ENCODE measurements at places on chromosomes 3 and 15.

DNA sequence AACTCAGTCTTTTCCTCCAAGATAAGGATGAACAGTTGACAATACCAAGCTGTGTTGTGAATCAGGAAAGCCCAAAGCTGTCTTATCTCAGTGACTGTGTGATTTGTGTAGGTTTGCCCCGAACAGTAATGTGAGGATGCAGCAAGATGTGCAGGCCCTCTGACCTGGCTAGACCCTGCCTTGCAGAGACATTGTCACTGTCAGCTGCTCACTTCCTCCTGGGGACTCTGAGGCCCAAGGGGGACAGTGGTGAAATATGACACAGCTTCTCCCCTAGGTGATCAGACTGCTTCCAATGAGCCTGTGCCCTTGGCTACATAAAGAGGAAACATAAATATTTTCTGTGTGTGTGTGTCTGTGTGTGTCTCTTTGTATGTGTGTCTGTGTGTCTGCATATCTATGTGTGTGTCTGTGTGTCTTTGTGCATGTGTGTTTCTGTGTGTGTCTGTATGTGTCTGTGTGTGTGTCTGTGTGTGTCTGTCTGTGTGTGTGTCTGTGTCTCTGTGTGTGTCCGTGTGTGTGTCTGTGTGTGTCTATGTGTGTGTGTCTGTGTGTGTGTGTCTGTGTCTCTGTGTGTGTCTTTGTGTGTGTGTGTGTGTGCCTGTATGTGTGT, 21.7 kb downstream of the LRRK1 start:
- DNase-seq: no peak

- DNase-seq: no peak
Observed at GRCh38 chr3:80767604-80768003, 993.8 kb downstream of the GBE1 start.

DNA sequence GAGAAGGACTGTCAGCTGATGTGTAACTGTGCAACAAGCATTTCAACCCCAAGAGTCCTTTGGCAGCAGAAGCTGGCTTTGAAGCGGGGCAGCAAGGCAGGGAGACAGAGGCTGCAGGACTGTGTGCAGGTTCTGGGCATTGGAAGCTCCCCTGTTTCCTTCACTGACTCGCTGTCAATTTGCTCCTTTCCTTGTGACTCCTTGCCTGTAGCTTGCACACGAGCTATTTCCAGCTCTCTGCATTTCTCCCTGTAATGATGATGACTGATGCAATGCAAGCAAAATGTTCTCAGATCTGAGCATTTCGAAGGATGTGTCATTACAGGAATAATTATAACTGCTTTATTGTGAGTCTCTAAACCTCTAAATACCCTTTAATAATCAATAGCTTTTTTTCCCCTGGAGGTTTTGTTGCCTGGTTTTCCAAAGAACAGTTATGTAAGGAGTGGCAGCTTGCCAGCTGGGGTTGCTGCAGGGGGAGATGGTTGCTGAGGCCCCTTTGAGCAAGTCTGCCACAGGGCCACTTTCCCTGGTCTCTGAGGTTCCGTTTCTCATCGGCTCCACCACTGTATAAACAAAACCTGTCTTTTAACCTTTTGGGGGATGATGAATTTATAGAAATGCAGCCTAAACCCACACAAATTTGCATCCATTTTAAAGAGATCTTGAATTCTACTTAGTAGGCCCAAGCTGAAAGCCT, 2.8 kb downstream of the APOD start:
- DNase-seq: no peak

GRCh38 chr15:58136731-58137130, 1.4 kb upstream of the AQP9 start:
- no peak for DNase-seq

DNA sequence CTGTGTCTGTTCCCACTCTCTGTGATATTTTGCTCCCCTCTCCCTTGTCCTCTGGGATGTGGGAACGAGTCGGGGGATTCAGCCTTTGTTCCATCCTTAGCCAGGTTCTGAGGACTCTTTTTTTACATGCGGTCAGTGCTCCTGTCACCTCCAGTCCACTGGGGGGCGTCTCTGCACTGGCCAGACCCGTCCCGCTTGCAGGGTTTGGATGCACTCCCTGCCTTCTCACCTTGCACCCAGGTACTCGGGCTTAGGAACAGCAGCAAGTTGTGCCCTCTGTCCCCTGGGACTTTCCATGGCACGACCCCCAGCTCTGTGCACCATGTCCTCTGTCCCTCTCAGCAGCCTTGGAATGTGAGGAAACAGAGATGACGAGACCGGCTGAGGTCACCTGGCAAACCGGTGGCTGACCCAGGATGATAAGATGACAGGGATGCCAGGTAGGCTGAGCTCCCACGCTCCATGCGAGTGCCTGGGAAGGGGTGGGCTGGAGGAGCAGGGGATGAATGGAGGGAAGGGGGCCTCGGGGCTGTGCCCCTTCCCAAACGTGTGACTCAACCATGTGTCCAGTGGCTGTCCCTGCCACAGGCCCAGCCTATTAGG, 27.3 kb upstream of the FGD5 start:
- DNase-seq: peak; percentile 46

GRCh38 chr3:19485267-19485666, 337.0 kb downstream of the KCNH8 start:
- no peak for DNase-seq

GRCh38 chr3:99966662-99967416, 147.5 kb downstream of the FILIP1L start:
- DNase-seq: no peak

GRCh38 chr3:18425641-18426257, 610 bp upstream of the SATB1 start:
- DNase-seq: peak; percentile 89

DNA sequence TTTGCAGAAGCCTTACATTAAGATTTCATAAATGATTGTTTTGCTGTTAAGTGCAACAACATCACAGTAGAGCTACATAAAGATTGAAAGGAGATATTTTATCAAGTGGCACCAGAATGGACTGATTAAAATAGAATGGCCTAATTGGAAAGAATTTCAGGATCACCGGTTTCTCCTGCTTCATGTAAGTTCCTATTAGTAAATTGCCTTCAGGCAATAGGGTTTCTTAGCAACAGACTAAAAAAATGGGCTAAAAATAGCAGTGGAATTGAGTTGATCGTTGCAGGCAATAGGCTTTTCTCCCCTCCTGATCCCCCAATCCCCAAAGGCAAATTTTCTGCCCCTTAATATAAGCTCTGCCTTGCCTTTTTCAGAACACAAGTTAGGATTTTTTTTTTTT, 917 bp downstream of the LNP1 start:
- DNase-seq: no peak

- peak; percentile 81 for DNase-seq
Observed at GRCh38 chr3:13654330-13655060, 105.6 kb downstream of the FBLN2 start.

DNA sequence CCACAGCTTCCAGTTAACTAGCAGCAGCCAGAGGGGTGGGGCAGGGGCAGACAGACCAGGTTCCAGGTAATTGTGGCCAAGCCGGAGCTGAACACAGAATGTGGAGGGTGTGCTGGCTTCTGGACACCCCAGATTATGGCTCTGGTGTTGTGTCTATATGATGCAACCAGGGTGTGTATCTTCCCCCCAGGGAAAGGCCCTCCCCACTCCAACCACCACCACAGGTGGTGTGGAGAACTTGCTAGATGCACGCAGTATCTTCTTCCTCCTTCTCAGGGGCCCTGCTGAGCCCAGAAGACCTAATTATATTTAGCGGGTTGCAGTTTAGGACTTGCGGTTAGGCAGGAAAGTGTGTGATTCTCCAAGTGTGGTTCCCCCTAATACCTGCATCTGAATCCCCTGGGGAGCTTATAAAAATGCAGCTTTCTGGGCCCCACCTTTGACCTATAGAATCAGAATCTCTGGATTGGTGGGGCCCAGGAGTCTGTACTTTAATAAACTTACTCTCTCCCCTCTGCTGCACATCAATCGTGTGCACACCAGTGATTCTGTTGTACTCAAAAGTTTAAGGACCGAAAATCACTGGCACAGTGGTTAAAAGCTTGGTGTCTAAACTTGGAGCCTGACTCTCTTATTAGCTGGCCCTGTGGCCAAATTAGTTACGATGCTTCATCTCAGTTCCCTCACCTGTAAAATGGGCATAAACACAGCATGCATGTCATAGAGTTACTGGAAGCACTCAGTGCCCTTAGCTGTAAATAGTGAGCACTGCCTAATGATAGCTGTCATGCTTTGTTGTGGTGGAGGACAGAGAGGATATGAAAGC, 379.1 kb upstream of the PROK2 start:
- peak; percentile 49 for DNase-seq

GRCh38 chr15:86653344-86654197, 573.9 kb downstream of the AGBL1 start:
- no peak for DNase-seq

DNA sequence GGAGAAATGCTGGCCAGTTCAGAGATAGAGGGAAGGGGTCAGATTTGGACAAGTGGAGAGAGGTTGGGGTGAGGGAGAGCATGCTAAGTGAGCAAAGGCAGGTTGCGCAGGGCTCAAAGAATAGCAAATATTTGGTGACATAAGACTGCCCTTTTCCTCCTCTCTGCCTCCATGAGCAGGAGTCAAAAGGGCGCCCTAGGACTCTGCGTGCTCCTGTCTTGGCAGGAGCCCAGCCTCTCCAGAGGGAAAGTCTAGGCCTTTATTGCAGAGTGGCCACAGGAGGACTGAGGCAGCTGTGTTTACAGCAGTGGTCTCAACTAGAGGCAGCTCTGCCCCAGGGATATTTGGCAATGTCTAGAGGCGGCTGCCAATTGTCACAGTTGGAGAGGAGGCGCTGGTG, 165.6 kb downstream of the FAM43A start:
- no peak for DNase-seq

- no peak for DNase-seq
Observed at GRCh38 chr3:14664170-14664569, 10.8 kb upstream of the C3orf20 start.

DNA sequence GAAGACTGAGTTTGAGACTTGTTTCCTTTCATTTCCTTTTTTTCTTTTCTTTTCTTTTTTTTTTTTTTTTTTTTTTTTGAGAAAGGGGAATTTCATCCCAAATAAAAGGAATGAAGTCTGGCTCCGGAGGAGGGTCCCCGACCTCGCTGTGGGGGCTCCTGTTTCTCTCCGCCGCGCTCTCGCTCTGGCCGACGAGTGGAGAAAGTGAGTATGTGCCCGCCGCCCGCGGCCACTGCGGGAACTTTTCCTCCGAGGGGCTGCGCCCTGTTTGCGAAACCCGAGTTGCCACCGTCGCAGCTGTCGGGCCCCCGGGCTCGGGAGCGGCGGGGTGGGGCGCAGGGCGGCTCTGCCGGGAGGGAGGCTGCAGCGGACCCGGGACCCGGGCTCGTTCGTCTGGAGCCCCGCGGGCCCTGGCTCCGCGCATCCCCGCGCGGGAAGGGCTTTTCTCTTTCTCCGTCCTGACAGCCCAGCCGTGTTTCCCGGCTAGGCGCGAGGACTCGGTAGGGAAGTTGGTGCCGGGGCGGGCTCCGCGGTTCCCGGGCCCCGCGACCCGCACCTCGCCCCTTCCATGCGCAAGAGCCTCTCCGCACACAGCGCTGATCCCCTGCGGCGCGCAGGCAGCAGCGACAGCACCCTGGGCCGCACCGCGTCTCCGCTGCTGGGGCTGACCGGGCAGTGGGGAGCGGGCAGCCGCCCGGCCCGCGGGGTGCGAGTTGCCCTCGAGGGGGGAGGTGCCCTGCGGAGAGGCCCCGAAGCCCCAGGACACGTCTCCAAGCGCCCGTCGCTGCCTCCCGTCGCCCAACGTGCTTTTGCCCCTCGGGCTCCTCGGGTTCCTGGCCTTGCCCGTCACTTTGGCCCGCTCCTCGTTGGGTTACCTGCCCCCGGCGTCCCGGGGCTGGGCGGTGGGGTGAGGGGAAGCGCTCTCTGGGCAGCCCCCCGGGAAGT, 1.4 kb downstream of the IGF1R start:
- peak; percentile 55 for DNase-seq

DNA sequence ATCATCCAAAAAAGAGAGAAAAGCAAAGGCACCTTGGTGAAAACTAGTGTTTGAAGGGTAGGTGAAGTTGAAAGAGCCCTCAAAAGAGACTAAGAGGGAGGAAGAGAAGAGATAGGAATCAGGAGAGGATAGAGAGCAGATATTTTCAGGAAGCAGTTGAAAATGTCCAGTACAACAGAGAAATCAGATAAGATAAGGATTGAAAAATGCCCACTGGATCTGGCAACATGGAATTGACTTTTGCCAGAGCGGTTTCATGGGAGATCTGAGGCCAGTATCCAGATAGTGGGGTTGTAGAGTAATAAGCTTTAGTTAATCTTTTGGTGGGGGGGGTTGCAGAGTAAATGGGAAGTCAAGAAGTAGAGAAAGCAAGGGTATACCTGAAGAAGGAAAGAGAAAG, 337.4 kb downstream of the IL5RA start:
- DNase-seq: no peak

- no peak for DNase-seq
Observed at GRCh38 chr3:66035763-66036477, 2.8 kb downstream of the MAGI1 start.

GRCh38 chr15:63948971-63949370, 97.3 kb downstream of the DAPK2 start:
- DNase-seq: no peak

GRCh38 chr15:34304613-34305012, 33.0 kb downstream of the SLC12A6 start:
- DNase-seq: no peak

DNA sequence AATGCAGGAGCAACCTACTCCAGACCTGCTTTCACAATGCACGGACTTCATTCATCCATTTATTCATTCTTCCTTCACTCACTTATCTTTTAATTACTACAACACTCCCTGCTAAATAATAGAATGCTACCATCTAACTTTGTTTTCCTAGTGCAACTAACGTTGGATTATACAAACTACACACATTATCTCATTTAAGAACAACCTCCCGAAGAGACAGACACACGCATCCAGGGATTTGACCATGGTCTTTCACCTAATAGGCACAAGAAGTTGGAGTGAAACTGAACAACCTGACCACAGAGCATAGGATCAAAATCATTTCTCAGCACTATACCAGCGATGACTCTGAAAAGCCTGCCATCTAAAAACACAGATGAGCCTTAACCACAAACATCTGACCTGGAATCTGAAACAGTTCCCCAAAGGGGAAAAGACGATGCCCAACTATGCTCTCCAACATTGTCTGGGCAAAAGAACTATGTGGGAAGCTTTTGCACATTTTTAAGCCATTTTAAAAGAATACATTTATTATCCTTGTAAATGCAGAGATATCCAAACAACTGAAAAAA, 21.0 kb downstream of the ZNF385D start:
- no peak for DNase-seq

GRCh38 chr3:37627951-37628620, 233.6 kb upstream of the CTDSPL start:
- DNase-seq: no peak

Measured in DND-41 (cell line).